ENCODE measurements at places on chromosomes 2 and 18. TPM values are rescaled to one million over a fixed set of nuclear protein-coding genes. Genes with fewer than 3 reads are reported as not detected.

Gene LOXL3
- 17.6 TPM for total RNA-seq

- no peak for DNase-seq
- peaks cover 3% of the 10 kb centered on the region for H3K27me3 ChIP-seq
- no peaks in the 10 kb centered on the region for H3K4me1 ChIP-seq
- H3K4me3 ChIP-seq, result no peak overlapping the region
Observed at GRCh38 chr2:70830366-70830765, 5.2 kb downstream of the CD207 start.

GRCh38 chr2:126775300-126775985 lies 119.5 kb downstream of the GYPC start:
- no peak overlapping the region for H3K4me3 ChIP-seq
- H3K36me3 ChIP-seq, result no peaks in the 10 kb centered on the region
- no peak for DNase-seq
- H3K27me3 ChIP-seq, result peaks cover 3% of the 10 kb centered on the region

GRCh38 chr2:68359889-68360288 lies 5.2 kb upstream of the PLEK start:
- H3K27me3 ChIP-seq, result no peaks in the 10 kb centered on the region
- no peaks in the 10 kb centered on the region for H3K4me1 ChIP-seq
- H3K27ac ChIP-seq, result no peak overlapping the region
- DNase-seq, result no peak
- H3K4me3 ChIP-seq, result no peak overlapping the region
